Esophagus mucosa (tissue), 1 donor: ENCODE measurements at places on chromosomes 1 and 21. TPM values are rescaled to one million over a fixed set of nuclear protein-coding genes. Genes with fewer than 3 reads are reported as not detected.

DNA sequence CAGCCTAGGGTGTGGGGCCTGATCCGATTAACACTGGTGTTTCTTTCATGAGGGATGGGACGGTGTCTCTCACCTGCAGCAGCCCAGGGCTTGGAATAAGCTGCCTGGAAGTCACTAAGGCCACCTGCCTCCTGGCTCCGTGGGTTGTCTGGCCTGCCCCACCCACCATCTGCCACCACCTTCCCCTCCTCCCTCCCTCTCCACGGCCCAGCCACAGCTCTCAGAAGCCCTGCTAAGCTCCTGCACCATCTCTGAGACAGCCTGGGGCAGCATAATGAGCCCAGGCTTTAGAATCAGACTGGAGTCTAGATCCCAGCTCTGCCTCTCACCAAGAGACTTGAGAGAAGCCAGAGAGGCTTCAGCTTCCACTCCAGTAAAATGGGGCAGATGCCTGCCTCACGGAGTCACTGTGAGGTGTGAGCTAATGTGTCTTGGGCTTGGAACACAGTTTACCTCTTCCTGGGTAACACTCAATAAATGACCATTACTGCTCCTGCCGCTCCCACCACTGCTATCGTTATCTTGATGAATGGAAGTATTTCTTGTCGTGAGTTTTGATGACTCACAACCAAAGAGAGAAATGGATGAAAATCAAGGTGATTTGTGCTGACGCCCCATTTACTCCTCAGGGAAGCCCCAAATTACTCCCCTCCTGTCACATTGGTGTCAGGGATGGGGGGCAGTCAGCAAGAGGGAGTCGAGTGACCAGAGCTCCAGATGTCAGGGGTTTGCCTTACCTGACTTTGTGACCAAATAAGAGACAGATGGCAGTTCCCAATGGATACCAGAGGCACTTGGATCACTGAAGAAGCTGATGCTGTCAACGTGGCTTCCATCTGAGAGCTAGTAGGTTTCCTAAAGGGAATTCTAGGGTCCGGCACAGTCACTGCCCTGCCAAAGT lies 23.5 kb upstream of the C1QA start:
- ATAC-seq: no peak

- peak; percentile 80 for ATAC-seq
These were observed 57.3 kb downstream of the SDCCAG8 start for GRCh38 chr1:243312952-243313634.

DNA sequence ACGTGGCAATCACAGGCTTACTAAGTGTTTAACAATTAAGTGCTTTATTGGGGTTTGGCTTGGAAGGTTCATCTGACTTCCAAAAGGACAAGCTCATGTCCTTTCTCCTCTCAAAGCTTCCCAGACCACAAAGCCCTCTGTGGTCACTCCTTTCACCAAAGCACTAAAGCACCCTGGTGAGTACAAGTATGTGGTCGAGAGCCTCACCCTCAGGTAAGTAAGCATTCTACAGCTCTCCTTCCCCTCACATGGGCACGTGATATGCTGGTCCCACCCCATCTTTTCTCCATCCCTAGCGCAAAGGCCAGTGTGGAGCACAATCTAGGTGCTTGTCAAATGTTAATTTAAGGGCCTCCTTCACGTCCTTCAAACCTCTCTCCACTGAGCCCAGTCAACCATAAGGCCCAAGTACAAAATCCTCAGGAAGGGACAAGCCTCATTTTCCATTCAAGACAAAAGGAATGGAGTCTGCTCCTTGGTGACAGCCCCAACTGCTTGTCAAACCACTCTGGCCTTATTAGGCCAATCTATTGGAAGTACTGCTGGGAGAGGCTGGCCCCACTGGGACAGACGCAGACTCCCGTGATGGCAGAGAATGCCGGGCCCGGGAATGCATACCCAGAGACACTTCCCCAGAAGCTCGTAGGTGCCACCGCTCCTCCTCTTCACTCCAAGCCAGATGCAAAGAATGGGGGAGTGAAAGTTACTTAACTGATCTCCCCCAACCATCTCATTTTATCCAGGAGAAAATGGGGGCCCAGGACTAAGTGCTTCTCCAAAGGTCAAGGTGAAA lies 7.8 kb downstream of the STMN1 start:
- no peak for ATAC-seq

DNA sequence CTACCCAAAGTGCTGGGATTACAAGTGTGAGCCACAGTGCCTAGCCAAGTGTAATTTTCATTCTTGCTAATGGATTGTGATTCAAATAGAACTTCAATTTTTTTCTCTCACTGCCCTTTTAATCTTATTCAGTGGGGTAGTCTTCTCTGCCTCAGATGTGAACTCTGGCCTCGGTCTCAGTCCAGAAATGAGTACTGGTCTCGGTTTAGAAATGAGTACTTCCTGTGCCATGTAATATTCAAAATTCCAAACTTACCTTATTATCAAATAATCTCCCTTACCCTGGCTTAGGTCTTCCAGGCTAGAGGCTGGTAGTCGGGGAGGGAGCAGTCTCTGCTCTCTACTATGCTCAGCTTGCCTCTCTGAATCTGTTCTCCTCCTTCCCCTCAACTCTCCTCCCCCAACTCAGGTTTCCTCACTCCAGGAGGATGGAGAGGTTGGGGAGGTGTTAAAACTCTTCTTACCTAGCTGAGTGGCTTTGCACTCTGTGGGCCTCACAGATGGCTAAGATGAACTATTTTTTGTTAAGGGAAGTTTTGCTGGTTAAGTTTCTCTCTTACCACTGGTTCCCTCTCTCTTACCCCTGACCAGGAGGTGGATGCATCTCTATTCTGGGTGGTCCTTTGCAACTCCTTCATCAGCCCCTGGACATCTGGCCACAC lies 4.8 kb upstream of the SLAMF9 start:
- ATAC-seq: no peak

DNA sequence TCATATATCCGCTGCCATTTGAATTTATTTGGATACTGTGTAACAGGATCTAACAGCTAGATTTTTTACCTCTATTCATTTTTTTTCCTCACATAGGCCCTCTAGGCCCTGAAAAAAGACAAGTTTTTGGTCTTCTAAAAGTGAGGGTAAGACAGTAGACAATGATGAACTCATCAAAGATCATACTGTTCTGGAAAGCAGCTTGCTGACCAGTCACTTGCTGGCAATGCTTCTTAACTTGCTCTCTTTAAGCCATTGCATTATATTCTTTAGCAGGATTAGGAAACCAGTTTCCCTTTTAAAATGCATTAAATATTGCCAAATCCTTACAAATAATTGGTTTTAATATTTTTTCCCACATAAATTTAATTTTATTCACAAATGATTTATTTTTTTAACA lies 65.5 kb downstream of the SYT14 start:
- ATAC-seq: no peak

DNA sequence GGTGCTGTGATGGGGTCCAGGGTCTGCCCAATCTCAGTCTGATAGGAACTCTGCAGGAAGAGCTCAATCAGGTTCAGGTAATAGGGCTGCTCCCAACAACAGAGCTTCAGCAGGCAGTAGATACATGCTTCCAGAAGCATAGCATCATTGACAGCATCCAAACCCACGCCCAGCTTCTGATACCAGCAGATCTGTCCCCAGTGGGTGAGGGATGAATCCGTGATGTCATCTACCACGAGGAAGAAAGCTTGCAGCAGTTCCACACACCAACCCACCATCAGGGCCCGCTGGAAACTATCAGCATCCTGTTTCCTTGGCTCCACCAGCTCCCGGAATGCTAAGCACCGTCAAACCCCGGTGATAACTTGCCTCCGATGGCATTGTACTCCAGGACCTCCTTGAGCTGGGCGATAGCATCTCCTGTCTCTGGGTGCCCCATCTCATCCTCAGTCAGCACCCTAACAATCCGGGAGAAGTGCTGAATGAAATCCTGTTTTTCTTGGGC lies 14.7 kb downstream of the NEK2 start:
- ATAC-seq: no peak

Gene DNAJC16
- total RNA-seq: 19.8 TPM
